ENCODE measurements at places on chromosomes 4 and X.
A peak's percentile ranks its signal among the peaks of the same experiment; 100 is the strongest.

DNA sequence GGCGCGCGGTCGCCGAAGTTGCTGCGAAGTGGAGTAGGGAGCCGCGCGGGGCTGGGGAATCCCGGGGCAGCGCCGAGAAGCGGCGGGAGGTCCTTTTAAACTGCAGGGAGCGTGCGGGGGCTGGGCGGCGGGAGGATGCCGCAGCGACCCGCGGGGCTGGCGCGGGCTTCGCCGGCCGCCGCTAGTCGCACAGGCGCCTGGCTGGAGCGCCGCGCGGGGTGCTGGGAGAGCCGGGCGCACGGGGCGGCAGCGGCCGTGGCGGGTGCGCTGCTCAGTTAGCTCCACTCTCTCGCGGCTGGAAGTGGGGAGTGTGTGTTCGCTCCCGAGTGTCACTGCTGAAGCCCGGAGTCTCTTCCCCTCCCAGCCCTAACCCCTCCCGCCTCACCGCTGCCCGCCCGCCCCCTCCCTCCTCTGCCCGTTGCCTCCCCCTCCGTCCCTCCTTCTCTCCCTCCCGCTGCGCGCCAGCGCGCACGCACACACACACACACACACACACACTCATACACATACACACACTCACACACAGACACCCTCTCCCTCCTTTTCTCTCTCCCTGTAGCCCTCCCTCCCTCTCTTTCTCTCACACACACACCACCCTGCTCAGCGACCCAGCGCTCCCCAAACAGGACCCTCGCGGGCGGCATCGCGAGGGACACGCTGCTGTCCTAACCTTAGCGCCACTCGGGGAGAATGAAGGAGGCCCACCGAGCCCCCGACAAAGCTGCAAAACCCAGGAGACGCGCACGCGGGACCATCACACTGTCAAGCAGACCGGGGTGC lies at the start of gene NDNF:
Gene NDNF (minus strand): TSS at position 312 of the 780 bp plus-strand sequence. CDS start 26,698 bp downstream, outside the sequence.
- DNase-seq = peak; percentile 11

DNA sequence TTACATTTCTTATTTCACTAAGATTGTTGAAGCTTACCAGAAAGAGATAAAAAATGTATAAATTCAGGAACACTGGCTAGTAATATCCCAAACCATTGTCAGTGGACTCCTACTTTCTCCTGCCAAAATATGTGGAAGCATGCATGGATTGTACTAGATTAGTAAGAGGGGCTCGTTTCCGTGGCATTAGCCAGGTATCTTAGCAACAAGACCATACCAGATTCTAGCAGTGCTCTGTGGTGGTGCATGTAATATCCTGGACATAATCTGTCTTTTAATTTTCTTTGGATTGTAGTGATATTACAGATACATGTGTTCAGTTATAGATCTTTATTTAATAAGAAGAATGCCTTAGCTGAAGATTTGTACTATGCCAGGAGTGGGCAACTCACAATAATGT lies 371.9 kb upstream of the PITX2 start:
- DNase-seq = no peak

- no peak for DNase-seq
Measured at GRCh38 chr4:38943343-38943742, 75.7 kb downstream of the FAM114A1 start.

DNA sequence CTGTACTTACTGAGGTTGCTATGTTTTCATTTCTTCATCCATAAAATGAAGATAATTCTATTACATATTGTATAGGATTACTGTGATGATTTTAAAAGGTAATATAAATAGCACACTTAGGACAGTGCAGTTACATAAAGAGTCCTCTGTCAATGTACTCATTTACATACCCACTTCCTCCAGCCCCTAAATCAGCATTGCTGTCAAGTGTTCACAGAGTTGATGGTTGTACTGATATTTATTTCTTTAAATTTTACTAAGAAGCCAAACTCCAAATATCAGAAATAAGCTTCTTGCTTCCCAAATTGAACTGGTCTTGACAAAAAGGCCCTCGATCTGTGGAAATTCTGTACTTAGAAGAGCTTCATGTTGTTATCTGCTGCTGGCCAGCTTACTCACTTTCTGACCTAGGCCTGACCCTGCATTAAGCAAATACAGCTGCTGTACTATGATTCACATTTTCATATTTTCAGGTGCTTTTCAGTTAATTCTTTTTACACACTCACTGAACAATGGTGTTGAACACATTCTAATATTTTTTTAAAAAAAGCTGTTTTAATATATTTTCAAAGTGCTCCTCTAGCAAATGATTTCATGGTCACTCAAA lies 259.6 kb downstream of the UNC5C start:
- no peak for DNase-seq

GRCh38 chrX:130083656-130084382 lies 26.5 kb downstream of the ELF4 start:
- no peak for DNase-seq

GRCh38 chr4:1984406-1985191 lies 24.2 kb downstream of the NELFA start:
- DNase-seq = no peak

DNA sequence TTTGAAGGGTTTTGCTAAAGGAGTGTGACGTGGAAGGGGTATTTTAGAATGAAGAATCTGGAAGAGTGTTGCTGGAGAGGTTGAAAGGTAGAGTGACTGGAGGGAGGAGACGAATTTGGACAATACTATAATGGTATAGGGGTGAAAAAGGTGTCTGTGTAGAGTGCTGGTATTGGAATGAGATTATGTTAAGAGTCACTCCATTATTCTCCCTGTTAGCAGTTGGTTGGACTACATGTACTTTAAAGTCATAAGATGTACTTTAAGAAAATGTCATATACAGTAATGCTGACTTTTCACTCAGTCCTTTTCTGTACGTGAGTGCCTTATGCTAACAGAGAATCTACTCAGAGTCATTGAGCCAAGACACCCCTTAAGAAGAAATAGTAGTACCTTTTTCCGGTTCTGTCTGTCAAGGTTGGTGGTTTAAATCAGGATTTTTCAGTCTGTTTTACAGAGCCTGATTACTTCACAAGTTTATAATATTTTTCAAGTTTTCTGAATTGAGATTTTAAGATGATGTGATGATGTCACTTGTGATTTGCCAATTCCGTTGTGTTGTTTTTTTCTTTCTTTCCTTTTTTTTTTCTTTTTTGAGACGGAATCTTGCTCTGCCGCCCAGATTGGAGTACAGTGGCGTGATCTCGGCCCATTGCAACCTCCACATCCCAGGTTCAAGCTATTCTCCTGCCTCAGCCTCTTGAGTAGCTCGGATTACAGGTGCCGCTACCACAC lies 56.6 kb downstream of the WWC2 start:
- DNase-seq = no peak

GRCh38 chr4:183450108-183450507 lies 5.7 kb downstream of the CDKN2AIP start:
- DNase-seq = no peak

DNA sequence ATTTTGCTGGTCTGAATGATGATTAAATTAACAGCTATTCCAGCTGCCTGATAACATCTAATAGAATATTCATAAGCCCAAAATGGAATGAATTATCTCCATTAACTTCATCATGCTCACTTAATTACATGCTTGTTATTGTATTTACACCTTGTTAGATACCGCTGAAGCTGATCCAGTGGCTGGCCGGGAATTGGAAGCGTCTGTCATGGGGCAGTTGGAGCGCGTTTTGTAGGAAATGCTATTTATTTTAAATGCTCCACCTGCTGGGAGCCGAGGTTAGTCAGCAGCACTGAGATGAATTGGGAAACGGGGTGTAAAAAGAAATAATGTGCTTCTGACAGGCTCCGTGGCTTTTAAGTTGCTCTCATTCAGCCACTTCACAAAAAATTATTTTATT lies 25.2 kb downstream of the ARX start:
- DNase-seq = no peak

DNA sequence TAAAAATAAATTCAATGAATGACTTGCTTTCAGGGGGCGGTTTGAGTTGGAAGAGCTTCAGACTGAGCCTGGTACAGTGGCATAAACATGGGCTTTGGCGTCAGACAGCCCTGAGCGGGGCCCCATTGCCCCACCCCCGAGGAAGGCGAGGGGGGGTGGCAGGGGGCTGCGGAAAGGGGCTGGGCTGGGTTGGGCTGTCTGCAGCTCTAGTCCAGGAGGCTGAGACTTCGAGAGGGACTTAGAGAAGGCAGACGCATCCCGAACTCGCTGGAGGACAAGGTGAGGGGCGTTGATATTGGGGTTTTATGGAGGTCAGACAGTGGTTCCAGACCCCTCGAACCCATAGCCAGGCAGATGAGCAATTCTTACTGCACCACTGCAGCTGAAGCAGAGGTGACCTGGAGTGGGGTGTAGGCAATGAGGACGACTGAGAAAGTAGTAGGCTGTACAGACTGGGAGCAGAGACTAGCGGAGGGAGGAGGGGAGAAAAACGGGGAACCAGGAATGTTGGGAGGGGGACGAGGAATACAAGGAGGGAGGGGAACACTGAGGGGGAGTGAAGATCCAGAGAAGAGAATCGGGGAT lies at the start of gene MAGED2:
Gene MAGED2 (plus strand): TSS at position 222 of the 585 bp plus-strand sequence. CDS start 1,587 bp downstream, outside the sequence.
- peak; percentile 39 for DNase-seq

GRCh38 chr4:17288151-17288550 lies 223.7 kb downstream of the QDPR start:
- no peak for DNase-seq

- no peak for DNase-seq
Measured at GRCh38 chrX:10190367-10190766, 33.6 kb downstream of the CLCN4 start.

GRCh38 chrX:15107367-15107988 lies 162.4 kb downstream of the ASB9 start:
- peak; percentile 8 for DNase-seq

GRCh38 chr4:2929469-2929868 lies 33.7 kb downstream of the NOP14 start:
- DNase-seq = no peak

DNA sequence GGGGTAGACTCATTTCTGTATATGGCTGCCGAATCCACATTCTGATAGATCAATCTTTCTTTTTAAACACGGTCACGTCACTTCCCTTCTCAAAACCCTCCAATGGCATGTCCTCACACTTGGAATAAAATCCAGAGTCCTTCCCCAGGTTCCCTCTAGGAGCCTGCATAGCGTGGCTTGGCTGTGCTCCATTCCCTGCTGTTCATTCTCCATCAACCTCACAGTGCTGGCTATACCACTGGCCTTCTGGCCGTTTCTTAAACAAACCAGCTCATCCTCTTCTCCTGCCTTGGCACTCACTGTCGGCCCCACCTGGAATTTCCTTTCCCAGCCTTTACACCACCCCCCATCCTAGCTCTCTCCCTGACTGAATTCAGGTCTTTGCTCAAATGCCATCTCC lies 77.1 kb downstream of the RBM47 start:
- no peak for DNase-seq

GRCh38 chr4:24927049-24927448 lies 14.2 kb upstream of the CCDC149 start:
- DNase-seq = no peak

DNA sequence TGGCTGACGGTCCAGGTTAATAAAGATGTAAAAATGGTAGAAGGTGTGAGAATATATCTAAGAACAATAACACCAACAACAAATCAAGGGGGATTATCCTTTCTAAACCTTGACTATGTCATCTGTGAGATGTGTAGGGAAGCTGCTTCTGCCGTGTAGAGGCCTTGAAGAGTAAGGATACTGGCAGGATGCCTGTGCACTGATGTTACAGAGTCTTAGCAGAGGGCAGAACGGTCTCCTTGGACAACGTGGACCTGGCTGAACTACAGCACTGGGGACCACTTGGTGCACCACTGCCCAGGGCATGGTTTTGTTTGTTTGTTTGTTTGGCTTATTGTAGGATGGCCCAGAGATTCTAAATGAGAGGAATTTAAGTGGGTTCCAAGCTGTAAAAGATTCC lies 33.5 kb downstream of the GPAT3 start:
- no peak for DNase-seq

GRCh38 chr4:48467442-48467841 lies 15.7 kb upstream of the SLC10A4 start:
- no peak for DNase-seq

DNA sequence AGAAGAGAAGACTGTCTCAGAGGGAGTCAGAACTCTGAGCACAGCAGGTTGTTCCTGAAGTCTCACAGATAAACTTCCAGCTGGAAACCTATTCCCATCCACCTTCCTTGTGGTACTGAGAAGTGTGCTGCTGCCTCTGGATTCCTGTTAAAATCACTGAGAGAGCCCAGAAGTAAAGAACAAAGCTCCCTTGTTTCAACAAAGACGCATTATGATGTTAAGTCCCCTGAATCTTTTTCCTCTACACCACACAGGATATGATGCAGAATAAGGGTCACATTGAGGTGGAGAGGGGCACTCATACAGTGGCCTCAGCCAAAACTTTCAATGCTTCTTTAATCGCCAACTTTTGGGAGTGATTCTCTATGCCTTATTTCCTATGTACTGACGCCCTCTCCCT lies 321.0 kb downstream of the OPHN1 start:
- no peak for DNase-seq

DNA sequence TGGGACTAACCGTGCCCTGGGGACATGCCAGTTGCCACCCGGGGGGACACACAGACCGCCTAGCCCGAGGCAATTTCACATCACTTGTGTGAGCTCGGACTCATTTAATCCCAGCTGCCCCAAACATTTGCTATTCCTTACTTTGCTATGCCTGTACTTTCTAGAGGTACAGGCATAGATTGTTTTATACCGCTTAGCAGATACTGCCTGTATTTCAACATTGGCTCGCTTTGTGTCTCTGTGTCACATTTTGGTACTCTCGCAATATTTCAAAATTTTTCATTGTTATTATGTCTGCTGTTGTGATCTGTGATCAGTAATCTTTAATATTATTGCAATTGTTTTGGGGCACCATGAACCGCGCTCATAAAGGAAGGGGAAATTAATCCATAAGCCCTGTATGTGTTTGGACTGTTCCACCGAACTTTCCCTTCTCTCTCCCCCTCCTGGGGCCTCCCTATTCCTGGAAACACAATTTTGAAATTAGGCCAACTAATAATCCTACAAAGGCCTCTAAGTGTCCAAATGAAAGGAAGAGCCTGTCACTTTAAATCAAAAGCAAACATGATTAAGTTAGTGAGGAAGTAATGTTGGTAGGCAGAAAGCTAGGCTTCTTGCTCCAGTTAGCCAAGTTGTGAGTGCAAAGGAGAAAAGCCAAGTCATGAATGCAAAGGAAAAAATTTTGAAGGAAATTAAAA lies 568 bp upstream of the CASP6 start:
- DNase-seq = no peak

GRCh38 chr4:128615197-128615596 lies 194.3 kb upstream of the JADE1 start:
- DNase-seq = no peak

- peak; percentile 42 for DNase-seq
Measured at GRCh38 chr4:70838666-70839588, 763 bp downstream of the GRSF1 start.

DNA sequence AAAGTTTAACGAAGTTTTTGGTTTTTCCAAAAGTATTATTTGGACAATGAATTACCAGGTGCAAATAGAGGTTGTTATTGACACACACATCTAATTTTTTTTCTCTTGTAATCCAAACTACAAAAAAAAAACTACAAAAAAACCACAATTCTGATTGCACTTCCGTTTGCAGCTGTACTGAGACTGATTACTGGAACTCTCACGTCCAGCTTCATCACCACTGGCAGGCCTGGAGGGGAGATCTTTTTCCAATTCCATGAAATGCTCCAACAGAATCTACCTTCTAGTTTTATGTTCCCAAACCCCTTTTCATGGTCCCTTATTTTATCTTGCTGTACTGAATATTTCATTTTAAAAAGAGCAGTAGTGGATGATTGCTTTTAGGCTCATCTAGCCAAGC lies 1118.3 kb downstream of the C4orf33 start:
- no peak for DNase-seq
